Endothelial cell (in vitro differentiated cells): ENCODE measurements at places on chromosomes 5 and 9.

GRCh38 chr5:134945041-134945440 is 22.7 kb upstream of the CATSPER3 start:
- no peak for DNase-seq

- DNase-seq = no peak
Measured at GRCh38 chr5:14531668-14532067, 49.9 kb upstream of the OTULINL start.

DNA sequence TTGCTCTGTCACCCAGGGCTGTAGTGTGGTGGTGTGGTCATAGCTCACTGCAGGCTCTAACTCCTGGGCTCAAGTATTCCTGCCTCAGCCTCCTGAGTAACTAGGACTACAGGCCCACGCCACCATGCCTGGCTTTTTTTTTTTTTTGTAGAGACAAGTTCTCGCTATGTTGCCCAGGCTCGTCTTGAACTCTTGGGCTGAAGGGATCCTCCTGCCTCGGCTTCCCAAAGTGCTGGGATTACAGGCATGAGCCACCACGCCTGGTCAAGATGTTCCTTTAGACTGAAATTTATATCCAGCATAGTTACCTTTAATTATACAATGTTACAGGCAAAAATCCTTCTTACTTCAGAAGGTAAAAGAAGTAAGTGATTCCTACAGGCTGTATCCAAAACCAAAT is 1.6 kb upstream of the DNAJC21 start:
- no peak for DNase-seq

GRCh38 chr5:108581026-108581425 is 166.7 kb upstream of the FER start:
- no peak for DNase-seq

- no peak for DNase-seq
Measured at GRCh38 chr5:143134269-143134668, 269.2 kb downstream of the NR3C1 start.

DNA sequence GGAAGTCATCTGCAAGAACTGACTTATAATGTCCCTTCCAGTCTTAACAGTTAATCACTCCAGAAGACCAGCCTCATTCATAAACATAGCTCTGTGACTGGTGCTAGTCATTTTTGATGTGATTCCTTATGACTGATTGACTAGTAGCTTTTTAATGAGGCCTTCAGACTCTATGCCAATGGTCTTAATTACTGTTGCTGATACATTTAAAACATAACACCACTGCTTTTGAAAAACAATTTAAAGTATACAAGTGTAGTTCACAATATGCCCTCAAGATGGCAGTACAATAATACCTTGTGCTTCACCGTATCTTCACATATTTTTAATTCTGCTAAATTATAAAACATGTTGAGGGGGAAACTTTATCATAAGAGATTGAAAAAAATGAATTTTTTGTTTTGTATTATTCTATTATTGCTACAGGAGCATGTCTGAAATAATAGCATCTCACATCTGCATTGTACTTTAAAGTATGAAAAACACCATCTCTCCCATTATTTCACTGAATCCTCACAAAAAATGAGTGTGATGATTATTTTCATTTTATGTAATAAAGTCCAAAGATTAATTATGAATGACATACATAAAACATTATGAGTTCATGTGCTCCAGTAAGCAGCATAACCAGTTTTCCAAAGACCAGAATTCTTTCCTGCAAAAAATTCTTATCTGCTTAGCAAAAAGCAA is 55.2 kb upstream of the SHISAL2B start:
- no peak for DNase-seq

GRCh38 chr9:91166796-91167366 is 194.8 kb downstream of the AUH start:
- DNase-seq = no peak

DNA sequence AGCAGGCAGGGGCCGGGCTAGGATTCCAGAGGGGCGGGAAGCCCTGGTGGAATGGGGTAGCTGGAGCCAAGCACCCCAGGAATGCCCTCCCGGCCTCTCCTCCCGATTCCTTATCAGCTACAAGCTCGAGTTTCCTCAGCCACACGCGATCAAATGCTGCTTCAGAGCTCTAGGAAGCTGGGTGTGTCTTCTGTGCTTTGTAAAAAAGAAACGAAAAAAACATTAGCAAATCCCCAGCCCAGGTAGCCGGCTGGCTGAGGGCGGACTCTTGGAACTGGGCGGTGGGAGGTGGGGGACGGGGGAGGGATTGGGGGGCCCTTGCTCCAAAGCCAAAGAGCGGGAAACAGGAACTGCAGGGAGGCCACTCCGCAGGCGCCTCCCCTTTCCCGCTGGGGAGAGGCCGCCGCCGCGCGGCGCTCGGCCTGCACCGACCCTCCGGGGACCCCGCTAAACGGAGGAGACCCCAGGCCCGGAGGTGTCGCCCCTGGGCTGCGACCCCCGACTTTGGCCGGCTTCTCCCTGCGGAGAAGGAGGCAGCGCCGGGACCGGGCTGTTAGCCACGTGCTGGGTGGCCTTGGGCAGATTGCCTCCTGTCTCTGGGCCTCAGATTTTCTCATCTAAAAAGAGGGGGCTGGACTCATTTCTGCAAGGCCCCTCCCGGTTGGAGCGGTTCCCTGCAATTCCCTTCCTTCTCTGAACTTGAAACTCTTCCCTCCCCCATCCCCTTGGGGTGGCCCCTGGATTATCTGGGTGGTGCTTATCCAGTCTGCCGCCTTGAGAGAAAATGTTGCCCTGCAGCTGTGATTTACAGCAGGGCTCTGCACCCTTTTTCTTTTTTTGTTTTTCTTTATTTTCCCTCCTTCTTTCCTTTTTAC is 40.9 kb upstream of the FABP6 start:
- peak; percentile 29 for DNase-seq

DNA sequence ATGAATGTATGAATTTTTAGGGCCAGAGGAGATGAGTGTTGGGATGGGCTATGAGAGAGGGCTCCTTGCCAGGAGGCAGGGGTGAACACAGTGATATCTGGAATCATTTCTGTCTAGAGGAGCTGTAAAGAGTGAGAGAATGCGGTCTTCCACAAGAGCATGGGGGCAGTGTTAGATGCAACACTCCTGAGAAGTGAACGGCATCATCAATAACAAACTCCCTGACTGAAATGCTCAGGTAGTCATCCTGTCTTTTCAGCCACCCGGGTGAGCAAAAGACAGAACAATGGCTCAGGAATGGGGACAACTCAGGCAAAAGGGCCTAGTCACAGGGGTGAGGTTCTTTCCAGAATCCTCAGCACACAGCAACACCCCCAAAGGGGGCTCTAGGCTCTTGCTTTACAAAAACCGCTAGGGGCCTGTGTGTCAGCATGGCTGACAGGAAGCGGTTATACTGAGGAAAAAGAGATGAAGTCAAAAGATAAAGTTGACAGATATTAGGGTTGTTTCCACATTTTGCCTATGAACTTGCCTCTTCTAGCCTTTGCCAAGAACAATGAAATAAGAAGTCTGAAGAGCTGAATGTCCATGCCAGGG is 104.6 kb upstream of the LRRTM2 start:
- no peak for DNase-seq

DNA sequence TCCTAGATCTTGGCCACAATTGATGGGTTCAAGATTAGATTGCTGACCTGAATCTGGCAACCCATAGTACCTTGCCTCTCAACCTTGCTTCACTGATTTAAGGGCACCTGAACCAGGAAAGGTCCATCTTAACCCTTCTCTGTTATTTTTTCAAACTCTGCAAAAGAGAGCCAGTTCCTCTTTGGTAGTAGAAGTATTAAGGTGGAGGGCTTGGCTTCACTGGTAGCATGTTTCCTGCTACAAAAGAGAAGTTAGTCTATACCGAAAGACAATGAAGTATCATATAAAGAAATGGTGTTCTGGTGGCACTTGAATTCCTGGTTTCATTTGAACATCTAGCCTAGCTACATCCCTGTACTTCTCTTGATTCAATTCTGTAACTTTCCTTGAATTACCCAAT is 8.5 kb downstream of the ALG2 start:
- DNase-seq = no peak

DNA sequence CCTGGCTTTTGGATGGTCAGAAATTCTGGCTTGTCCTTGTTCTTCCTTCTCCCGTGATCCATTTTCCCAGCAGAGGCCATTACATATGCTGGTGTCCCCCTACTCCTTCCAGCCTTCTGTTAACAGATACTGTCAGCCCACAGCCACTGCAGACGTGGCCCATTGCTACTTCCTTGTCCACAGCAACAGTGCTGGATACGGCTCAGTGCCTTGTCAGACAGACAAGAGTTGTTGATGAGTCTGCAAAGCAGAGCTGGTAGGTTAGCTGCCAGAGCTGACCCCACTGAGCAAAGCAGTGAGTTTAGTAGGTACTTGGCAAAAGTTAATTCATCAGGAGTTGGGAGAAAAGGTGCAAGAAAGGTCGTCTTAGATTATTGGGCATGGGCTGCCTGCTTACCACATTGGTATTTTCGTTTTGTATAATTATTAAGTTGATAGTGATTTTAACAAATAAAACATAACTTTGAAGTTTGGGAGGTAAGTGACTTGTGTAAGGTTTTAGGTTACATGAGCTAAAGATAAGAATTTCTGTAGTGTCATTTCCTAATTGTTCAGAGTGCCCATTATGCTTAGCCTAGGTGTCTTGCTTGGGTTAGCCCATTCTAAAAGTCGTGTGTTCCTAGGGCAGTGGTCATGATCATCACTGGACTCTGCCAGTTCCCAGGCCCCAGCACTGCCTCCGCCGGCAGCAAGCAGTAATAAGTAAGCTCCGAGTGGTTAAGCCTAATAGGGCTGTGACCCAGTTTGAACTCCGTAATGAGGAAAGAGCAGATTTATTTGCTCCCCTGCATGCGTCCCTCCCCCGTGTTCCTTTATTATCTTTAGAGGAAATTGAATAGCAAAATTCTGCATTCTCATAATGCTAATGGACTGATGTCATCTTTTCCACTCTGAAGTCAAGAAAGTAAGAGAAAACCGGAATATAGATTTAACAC is 292.0 kb downstream of the FANCC start:
- no peak for DNase-seq

DNA sequence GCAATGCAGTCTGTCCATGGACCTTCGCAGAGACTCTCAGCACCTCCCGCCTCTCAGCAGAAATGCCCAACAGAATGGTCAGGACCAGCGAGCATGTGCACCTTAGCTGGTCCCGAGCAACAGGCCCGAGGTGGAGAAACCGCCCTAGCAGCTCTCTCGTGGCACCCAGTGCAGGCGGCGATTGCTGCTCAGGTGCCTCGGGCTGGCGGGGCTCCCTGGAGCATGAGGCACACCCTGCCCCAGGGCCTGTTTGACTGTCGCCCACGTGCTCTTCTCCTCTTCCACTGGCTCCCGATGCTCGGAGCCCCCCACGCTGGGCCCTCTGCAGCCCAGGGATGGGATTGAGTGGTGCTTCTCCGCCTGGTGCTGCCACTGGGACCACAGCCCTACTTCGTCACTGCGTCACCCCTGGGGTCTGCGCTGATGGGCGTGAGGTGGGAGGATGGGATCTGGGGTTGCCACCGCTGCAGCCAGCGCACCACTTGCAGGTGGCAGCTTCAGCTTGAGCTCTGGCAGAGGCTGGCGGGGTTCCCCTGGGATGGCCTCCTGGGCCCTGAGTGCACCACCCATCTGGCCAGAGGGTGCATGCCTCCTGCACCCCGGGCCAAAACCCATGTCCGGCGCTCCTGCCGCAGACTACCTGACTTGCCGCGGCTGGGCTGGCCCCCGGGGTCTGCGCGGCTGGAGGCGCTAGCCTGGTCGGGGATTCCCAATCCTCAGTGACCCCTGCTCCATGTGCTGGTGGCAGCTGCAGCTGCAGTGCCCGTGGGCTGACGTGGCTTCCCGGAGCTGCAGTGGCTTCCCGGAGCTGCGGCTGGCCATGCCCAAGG is 244.2 kb downstream of the FOXD4L6 start:
- no peak for DNase-seq

DNA sequence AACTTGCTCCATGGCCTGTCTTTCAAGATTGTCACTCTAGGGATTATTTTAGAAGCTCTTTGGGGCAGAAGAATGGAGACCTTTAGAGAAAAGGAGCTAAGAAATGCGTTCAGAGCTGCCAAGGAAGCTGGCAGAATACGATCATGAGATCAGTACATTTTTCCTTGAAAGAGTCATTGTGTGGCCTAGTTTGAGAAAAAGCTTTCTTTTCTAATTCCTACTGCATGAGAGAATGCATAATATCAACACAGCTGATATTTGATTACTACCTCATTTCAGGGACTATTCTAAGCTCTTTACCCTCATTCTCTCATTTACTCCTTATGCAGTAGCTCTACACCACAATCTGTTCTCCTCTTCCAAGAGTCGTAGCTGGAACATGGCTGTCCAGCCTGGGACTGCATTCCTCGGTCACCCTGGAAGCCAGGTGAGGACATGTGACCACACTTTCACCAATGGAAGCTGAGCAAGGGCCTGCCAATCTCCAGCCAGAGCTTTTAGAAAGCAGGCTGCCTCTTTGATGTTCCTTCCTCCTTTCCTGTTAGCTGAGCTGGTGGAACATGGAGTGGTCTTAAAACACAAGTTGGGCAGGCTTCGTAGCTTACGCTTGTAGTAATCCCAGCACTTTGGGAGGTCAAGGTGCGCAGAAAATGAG is 99.3 kb upstream of the LHFPL2 start:
- DNase-seq = no peak

DNA sequence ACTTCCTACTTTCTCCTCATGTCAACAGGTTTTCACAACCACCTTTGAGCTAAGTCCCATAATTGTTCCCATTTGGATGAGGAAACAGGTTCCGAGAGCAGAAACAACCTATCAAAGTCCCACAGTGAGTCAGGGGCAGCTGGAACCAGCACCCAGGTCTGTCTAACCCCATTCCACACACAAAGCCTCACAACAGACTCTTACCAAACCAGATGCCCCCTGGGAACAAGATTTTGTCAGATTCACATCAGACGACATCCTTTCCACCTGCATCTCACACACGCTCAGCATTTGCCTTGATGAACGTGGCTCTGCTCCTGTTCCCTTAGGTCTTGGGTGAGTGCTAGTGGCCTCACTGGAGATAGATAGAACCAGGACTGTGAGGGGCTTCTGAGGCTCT is 17.0 kb downstream of the SWI5 start:
- no peak for DNase-seq

DNA sequence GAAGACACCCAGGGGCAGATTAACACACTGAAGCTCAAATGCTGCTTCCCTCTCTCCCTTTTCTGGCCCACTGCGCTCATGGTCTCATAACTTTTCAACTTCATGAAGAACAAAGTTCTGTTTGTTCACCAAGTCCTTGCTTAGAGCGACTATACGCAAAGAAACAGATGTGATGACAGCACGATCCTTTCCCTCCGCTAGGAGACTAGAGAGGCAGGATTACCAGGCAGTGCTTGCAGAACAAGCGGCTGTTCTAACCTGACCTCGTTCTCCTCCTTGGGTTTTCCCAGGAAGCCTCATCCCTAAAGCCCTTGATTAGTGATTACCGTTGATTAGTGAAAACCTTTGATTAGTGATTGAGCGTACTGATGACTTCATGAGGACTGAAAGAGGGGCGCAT is 649.9 kb downstream of the IRX1 start:
- no peak for DNase-seq

- DNase-seq = no peak
Measured at GRCh38 chr5:395156-395920, 47.6 kb upstream of the EXOC3 start.

- DNase-seq = no peak
Measured at GRCh38 chr9:117394655-117395054, 20.2 kb downstream of the ASTN2 start.

DNA sequence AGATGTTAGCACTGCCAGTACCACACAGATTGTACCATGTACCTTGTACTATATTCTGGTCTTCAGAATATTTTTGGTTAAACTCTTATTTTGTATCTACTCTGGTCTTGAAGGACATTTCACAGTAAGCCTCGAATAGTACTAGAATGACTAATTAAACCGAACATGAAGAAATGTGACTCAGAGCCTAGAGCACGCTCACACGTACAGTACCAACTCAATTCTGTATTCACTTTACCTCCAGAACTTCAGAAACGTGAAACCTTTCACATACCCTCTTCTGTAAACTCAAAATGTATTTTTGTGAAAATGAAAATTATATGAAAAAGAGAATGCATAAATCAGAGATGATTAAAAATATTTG is 112.8 kb downstream of the MVB12B start:
- DNase-seq = no peak
